Muscle of arm (tissue), 14 donors: ENCODE measurements at places on chromosomes 1 and 21.

GRCh38 chr1:33094971-33095604 lies 14.1 kb downstream of the AZIN2 start:
- DNase-seq, result peak; percentile 65

GRCh38 chr1:88001460-88001859 lies 672.8 kb downstream of the LMO4 start:
- DNase-seq, result no peak

- no peak for DNase-seq
These were observed 122.0 kb downstream of the UCHL5 start for GRCh38 chr1:192937128-192937527.

GRCh38 chr1:114986286-114986685 lies 43.3 kb upstream of the TSHB start:
- no peak for DNase-seq

DNA sequence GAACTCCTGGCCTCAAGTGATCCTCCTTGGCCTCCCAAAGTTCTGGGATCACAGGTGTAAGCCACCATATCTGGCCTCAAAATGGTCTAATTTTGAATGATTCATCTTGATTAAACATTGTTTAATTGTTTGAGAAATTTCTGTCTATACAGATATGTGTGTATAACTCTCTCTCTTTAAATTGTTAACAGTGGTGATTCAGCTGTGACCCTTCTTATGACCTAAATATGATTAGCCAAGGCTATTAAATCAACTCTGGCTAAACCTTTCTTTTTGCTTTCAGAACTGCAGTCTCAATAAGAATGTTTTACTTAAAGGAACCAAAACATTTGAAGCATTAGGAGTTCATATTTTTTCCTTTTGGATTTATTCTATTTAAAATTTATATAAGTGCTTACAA lies 19.2 kb upstream of the B3GALT5 start:
- no peak for DNase-seq

DNA sequence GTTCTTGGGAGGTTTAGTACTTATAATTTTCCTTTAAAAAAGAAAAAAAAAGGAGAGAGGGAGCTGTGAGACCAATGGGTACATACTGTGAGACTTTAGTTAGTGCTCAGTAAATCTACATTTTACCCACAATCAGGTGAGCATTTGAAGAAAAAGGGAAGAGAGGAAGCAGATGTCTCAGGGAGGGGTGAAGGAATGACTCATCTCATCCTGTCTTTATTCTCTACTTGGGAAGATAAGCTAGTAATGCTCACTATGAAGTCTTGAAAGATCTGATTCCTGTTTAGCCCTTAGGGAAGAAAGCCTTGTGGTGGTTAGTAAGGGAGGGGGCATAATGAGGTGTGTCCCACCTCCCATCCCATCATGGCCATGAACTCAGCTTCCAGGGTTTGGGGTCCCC lies 112.6 kb downstream of the PLD5 start:
- DNase-seq, result no peak

DNA sequence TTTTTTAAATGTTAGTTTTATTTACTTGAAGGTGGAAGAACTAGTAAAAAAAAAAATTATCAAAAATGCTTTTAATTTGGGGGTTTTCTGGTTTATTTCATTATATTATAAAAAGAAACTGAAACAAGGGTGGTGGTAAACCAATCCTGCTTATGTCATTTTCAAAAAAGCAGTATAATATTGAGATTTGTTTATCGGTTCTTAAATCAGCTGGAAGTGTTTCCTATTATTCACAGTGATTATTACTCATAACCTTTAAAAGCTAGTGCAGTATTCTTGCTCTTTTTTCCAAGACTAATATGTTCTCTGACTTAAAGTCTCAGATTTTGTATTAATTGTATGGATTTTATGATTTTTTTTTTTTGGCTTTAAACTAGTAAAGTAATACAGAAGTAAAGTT lies 5.4 kb upstream of the LRRC40 start:
- no peak for DNase-seq

DNA sequence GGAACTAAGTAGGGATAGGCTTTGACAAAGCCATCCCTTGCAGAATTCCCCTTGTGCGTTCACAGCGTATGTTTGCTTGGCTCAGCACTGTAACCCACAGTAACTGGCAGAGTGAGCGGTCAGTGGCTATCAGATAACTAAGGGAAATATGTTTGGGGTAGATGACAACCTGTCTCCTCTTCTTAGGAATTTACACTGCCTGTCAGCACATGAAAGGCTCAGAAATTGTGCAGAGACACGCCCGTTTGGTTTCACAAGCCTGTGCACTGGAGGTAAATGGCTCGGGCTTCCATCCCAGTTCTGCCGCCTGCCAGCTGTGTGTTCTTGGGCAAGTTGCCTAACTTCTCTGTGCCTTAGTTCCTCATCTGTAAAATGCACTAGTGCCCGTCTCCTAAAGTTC lies 101.2 kb downstream of the PRDM2 start:
- no peak for DNase-seq

DNA sequence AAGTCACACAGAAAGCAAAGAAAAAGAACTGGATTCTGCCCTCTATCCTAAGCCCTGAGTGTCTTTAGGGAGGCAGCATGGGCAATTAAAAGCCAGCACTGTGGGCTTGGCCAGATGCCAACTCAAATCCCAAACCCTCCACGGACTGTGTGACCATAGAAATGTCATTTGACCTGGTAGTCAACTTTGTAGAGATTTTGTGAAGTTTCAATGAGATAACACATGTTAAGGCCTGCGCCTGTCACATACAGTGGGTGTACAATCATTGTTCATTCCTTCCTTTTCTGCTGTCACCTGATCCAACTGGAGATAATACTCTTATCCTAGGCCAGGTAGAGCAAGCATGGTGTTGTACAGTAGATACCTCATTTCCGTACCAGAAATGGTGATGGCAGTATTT lies 54.2 kb downstream of the TMEM53 start:
- DNase-seq, result no peak

DNA sequence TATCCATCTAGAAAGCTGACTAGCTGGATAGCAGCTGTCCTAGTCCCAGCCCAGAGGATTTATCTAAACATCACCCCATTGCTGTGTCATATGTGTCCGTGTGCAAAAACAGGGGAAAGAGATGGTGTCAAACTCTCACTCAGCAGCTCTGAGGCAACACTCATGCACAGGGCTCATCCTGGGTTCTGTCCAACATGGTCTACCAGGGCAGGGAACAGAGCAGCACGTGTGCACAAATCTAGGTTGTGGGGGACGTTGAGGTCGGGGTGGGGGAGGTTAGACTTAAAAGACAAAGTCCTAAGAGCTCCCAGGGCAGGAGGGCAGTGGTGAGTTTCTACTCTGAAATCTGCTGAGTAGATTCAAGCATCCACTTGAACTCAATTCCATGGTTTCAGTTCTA lies 16.2 kb downstream of the PI4KB start:
- DNase-seq, result no peak

- peak; percentile 75 for DNase-seq
These were observed 148.7 kb downstream of the ZZZ3 start for GRCh38 chr1:77533660-77534305.

DNA sequence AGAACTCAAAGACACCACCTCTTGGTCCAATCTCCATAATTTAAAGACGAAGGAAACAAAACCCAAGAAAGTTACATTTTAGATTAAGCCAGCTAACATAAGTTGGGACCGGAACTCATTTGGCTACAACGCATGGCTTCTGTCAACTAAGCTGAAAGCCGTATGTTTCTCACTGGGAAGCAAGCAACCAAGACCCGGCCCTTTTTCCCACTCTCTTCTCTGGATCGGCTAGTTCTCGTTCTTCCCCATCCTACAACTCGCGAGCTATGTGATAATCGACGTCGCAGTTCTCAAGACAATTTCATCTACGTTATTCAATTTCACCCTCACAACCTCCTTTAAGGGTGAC lies 601 bp downstream of the CCT8 start:
- DNase-seq, result no peak

DNA sequence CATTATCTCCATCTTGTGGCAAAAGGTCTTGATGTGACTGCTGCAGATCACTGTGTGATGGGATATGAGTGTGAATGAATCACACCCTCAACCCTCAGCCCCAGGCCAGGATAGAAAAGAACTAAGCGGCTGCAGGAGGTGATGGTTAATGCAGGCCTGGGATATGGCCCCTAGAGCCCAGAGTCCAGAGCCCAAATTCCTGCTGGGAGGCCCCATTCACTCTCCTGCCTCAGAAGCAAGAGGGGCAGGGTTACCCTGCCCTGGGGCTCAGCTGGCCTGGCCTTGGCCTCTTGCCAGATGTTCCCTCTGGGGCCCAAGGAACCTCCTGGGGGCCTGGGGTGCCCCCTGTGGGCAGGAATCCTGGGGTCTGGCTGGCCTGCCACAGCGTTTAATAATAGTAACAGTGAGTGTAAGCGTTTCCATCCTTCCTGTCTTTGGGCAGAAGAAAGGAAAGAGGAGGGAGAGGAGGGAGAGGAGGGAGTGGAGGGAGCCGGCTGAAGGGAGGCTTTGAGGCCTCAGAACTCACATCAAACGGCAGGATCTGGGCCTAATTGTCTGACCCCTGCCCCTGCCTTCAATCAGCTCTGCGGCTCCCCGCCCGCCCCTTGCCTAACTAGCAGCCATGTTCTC lies 26.2 kb downstream of the DMAP1 start:
- no peak for DNase-seq

- DNase-seq, result no peak
These were observed 351.0 kb downstream of the PDE4B start for GRCh38 chr1:66143651-66144050.

GRCh38 chr1:114090738-114091505 lies 62.7 kb downstream of the SYT6 start:
- no peak for DNase-seq

DNA sequence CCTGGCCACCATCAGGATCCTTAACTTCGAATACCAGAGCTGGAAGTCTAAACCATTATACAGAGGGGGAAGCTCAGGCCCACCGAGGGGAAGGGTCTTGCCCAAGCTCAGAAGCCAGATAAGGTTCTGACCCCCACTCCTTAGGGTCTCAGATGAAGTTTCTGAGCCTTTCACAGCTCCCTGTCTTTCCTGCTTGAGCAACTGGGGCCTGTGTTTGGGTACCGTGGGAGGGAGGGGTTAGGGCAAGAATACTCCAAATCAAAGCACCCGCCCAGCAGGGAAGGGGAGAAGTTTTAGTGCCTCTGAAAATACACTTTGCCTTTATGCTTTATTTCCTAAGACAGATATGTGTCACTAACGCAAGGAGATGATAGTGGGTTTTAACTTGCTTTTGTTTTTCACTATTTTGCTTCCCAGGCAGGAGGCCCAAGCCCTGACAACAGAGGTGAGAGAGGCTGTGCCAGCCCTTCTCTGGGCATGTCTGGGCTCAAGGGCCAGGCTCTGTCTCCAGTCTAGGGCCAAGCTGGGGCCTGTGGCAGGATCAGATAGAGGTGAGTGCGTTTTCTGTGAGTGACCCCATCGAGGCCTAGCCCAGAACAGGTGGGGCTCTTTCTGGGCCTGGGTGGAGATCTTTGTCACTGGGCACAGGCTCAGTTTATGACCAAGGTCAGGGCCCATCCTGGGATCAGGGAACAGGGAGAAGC lies 20.5 kb upstream of the TENT5B start:
- no peak for DNase-seq

GRCh38 chr1:117655220-117655577 lies 49.4 kb downstream of the TENT5C start:
- DNase-seq, result no peak

- no peak for DNase-seq
These were observed 47.1 kb upstream of the ATP1B1 start for GRCh38 chr1:169059421-169059820.

DNA sequence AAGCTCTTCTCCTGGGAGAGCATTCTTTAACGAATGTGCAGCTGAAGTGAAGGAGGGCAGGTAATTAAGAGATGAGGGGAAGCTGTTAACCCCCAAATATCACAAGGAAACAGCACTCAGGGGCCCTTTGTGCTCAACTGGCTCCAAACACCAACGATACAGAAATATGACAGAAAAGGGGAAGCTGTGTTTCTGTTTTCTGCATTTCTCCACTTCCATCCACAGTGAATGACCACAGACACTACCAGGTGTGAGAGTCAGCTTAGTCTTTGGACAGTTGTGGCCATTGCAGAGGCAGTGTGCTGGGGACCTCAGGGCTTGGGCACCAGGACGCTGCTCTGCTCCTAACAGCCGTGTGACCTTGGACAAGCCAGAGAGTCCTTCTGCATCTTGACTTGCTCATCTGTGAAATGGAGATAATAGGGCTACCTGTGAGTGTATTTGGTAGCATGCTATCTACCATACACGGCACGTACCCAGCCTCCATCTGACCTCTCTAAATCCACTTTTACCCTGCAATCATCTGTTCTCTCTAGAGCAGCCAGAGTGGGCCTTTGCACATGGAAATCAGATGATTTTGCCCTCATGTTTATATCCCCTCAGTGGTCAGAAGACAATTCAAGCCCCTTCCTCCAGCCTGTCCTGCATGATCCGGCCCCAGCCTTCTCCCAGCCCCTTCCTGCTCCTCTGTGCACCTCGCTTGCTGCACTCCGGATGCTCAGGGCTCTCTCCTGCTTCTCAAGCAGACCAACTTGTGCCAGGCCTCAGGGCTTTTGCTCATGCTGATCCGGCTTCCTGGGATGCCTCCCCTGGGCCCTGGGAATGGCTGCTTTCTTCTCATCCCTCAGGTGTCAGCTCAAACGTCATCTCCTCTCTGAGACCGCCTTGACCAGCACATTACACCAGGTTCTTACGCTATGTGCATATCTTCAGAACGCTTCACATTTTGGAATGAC lies 4.7 kb upstream of the TINAGL1 start:
- DNase-seq, result no peak

GRCh38 chr1:185325413-185325812 lies 8.4 kb upstream of the IVNS1ABP start:
- DNase-seq, result no peak

- DNase-seq, result no peak
These were observed 58.0 kb downstream of the LGR6 start for GRCh38 chr1:202251424-202252256.

- no peak for DNase-seq
These were observed 801 bp upstream of the C2CD4D start for GRCh38 chr1:151840421-151840820.

DNA sequence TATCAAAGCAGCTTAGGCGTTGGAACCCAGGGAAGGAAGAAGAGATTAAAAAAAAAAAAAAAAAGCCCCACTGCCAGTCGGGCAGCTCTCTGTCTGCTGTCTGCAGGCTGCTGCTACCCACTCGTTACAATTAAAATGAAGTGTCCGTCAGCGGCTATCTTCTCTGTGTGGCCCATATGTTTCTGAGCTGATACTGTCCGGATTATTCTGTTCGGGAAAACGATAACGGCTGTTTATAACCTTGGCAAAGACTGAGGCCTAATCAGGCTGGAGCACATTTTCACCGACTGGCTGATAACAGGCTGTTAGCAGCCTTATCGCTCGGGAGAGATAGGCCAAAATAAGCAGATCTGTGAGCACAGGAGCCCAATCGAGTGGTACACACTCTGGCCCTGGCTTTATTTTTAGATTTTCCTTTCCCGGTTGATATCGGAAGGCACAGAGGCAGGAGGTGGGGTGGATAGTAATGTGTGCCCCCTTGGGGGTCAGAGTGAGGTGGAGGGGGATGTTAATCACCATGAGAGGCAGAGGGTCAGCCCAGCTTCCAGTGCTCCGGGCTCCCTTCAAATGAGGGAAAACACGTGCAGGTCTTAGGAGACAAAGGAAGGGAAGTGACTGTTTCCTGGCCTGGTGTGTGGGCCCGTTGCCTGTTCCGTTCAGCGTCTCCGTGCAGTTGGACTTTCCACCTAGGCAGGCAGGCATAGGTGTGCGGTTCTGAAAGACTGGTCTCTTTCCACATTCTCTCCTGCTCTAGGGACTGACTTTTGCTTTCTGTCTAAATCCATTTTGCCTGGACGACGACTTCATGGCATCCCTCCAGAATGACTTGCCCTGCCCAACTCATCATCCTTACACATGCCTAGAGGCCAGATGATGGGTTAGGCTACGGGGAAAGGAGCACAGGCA lies 153.4 kb downstream of the PBX1 start:
- DNase-seq, result no peak
